Activated gamma-delta T cell treated with anti-CD3 and anti-CD28 coated beads, Interleukin-2, amount 50 U/mL, for 16 hours (primary cell): ENCODE measurements at places on chromosomes 2 and 18.

- DNase-seq, result no peak
Observed at GRCh38 chr2:108588070-108588668, 53.9 kb downstream of the LIMS1 start.

DNA sequence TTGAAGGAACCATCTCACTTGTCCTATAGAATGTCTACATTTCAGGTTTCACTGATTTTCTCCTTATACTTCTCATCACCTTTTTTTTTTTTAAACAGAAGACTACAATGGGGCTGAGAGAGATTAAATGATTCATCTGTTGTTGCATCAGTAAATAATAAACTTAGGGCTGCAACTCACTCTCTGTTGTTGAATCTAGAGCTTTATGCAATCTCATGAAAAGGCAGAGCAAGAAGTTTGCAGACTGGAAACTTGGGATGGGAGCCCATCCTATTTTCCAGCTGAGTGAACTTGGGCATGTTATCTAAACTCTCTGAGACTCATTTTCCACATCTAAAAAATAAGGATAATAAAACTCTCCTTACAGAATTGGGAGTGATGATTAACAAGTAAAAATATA, 58.4 kb downstream of the PDE1A start:
- no peak for DNase-seq

GRCh38 chr2:203683932-203684556, 22.4 kb upstream of the CD28 start:
- no peak for DNase-seq

- DNase-seq, result no peak
Observed at GRCh38 chr2:220684099-220684498, 888.0 kb downstream of the EPHA4 start.

- no peak for DNase-seq
Observed at GRCh38 chr2:209864716-209865295, 93.2 kb downstream of the UNC80 start.
